ENCODE measurements at places on chromosomes 1 and 21.

DNA sequence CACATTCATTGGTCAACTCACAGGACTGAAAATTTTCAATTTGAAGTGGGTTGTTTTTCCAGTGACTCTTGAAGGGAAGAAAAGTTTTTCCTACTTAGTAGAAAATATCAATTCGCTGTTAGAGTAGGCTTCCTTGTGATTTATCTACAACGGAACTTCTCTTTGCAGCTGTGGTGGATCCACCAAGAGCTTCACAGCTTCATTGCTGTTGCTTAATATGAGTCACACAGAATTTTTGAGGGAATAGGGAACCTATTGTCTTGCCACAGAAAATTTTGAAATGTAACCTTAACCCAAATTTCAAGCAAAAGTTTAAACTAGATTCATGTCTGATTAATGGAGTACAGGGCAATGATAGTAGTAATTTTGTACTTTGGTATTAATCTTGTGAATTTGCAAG is 58.4 kb upstream of the IFI44L start:
- DNase-seq: no peak

DNA sequence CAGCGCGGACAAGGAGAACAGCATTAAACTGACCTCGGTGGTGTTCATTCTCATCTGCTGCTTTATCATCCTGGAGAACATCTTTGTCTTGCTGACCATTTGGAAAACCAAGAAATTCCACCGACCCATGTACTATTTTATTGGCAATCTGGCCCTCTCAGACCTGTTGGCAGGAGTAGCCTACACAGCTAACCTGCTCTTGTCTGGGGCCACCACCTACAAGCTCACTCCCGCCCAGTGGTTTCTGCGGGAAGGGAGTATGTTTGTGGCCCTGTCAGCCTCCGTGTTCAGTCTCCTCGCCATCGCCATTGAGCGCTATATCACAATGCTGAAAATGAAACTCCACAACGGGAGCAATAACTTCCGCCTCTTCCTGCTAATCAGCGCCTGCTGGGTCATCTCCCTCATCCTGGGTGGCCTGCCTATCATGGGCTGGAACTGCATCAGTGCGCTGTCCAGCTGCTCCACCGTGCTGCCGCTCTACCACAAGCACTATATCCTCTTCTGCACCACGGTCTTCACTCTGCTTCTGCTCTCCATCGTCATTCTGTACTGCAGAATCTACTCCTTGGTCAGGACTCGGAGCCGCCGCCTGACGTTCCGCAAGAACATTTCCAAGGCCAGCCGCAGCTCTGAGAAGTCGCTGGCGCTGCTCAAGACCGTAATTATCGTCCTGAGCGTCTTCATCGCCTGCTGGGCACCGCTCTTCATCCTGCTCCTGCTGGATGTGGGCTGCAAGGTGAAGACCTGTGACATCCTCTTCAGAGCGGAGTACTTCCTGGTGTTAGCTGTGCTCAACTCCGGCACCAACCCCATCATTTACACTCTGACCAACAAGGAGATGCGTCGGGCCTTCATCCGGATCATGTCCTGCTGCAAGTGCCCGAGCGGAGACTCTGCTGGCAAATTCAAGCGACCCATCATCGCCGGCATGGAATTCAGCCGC is 2.5 kb downstream of the S1PR1 start:
- DNase-seq: no peak

- no peak for DNase-seq
Measured at GRCh38 chr1:115672224-115673009, 30.6 kb downstream of the VANGL1 start.

DNA sequence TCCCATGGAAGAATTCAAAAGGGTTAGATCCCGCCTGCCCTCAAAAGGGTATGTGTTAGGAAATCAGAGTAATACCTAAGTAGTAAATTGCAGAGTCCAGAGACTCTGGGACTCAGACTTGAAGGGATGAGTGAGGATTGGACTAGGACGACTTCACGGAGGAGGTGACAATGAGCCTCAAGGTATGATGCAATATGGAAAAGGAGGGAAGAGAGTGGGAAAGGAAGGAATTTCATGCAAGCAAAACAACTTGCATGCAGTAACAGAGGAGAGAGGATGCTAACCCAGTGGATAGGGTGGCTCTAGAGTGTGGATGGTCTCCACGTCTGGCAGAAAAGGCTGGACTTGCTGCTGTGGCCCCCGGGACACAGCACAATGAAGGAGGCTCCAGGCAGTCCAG is 4.8 kb downstream of the CAPN2 start:
- no peak for DNase-seq

DNA sequence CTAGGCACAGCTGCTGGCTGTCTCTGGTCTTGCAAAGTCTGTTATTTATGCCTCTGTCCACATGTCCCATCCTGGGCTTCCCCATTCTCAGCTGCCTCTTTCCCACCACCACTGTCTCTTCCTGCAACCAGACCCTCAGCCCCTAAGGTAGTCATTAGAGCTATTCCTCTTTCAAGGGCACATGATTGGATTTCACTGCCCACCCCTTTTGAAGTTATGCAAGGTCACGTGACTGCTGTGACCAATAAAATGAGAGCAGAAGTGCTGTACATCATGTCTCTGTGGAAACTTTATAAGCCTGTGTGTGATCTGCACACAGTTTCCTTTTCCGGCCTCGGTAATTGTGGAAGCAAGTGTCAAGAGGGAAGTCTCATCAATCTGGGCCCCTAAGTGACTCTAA is 136.6 kb upstream of the HMGB4 start:
- no peak for DNase-seq

All from cerebellar nuclear complex (tissue), 1 donor.